NCI-H460 (cell line): ENCODE measurements at places on chromosomes 2 and 18.

DNA sequence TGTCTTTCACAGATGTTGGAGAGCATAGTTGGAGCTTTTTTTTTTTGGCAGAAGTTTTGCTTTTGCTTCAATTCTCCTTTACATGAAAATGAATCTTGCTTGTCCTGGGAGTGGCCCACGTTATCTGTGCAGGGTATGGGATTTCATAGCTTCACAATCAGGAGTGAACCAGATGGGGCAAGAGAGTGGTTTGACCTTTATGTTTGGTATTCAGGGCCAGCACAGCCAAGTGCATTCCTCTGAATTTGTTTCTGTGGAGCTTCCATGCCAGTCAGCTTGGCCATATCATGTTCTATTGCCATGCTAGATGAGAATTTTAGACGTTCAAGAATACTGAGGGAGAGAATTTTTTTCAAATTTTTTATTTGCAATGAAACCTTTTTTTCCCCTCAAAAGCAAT, 116.6 kb downstream of the PRPF40A start:
- no peak for DNase-seq

DNA sequence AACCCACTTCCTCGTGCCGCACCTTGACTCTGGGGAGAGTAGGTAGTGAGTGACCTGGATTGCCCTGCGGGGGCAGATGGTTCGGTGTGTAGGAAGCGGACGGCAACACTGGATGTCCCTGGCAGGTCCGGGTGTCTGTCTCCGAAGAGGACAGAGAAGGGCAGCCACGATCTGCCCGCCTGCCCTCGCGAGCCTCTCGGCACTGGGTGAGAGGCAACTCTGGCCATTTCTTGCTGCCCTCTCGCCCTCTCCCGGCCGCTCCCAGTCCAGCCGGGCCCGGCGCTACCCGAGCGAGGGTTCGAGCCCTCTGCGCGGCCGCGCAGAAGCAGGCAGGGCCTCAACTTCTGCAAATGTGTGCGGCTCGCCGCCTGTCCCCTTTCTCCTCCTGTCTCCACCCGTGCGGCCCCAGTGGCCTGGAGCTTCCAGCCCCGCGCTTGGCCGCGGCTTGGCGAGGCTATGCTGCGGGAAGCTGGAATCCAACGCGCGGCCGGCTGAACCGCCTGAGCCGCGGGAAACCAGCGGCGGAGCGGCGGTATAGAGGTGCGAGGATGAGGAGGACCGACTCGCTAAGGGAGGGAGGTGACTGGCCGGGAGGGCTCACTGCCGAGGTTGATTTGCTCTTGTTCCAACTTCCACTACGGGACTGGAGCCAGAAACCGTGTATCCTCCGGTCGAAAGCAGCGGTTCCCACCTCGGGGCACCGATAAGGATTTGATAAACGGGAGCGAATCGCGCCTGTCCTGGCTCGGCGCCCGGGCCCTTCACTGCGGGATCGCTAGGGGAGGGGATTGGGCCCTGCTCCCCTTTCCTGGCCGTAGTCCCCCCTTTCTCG, 1.5 kb downstream of the EPAS1 start:
- DNase-seq, result no peak

- no peak for DNase-seq
Measured at GRCh38 chr2:128717758-128718710, 399.4 kb upstream of the HS6ST1 start.

- no peak for DNase-seq
Measured at GRCh38 chr2:18795906-18796305, 206.5 kb upstream of the NT5C1B start.

- no peak for DNase-seq
Measured at GRCh38 chr18:5142859-5143258, 54.2 kb downstream of the AKAIN1 start.

- DNase-seq, result no peak
Measured at GRCh38 chr2:202592566-202592965, 42.2 kb upstream of the FAM117B start.

DNA sequence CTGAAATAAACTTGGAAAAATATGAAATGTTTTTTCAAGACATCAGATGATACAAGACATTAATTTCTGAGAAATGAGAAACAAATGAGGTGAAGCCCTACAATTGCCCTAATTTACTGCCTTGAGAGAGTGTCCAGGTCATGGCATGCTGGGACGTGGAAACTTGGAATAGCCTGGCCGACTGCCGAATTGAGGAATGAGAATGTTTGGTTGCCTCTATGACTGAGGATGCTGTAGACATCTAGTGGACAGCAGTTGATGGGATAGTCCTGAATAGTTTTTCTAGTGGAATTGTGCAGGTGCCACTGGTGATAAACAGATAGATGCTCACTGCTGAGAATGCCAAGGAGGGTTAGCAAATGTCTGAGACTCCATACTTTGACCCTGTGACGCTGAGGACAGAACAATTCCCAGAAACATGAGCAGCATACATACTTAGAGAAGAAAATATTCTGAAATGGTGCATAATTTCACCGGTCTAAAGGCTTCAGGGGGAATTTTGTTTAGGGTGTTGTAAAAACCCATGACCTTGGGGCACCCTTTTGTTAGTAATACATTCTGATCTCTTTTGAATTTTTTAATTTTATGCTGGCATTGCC, 56.5 kb upstream of the CWC22 start:
- DNase-seq, result no peak

GRCh38 chr2:40690036-40690435, 238.1 kb upstream of the SLC8A1 start:
- no peak for DNase-seq

DNA sequence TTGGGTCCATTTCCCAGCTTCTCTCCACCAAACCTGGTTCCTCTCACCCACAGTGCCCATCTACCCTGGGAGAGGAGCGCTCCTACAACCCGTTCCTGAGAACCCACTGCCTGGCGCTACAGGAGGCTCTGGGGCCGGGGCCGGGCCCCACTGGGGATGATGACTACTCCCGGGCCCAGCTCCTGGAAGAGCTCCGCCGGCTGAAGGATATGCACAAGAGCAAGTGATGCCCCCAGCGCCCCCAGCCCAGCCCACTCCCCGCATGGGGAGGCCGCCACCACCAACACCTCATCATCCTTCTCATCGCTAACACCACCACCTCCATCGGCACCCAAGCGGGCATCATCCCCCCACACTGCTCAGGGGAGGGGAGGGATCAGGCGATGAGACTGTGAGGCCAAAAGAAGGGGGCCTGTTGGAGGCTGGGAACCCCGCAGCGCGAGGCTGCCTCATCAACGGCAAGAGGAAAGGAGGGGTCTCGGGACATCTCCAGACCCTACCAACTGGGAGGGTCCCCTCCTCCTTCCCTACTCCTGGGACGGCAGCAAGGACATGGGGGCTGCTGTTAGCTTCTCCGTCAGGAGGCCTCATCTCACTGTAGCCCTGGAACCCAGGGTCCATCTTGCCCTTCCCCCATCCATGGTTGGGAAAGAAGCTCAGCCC, 11.8 kb upstream of the CATIP start:
- no peak for DNase-seq

DNA sequence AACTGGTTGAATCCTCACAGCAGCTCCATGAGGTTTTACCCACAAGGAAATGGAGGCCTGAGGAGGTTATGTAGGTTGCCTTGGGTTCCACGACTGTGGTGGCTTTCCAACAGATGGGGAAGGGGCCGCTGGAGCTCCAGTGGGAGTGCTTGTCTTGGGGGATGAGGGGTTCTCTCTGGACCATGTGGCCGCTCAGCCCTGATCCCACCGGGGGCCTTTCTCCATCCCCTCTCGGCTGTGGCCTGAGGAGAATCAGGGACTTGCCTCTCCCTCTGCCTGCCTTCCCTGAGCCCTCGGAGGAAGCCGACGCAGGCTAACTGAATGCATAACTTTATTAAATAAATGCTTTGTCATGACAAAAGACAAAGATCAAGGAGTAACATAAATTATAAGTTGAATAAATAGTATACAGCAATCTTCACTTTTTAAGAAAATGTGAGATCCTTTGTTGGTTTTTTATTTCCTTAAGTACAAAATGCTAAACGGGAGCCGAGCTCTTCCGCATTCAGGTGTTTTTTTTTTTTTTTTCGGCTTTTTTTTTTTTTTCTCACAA, 23.5 kb downstream of the IGFBP5 start:
- DNase-seq, result no peak

DNA sequence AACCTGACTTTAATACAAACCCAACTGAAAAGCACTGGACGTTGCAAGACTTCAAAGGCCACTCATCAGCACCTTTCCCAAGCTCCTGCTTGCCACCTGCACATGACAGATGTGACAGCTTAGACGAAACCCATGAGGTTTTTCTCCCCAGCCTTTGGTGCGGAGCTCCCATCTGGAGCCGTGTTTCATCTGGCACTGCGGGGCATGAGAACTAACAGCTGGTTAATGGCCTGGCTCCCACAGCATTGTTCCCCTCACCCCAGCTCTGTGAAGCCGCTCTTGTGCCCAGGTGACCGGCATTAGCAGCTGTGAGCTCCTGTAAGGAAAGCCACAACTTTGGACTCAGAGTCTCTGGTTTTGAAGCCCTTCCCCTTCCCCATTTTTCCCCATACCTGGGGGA, 50.9 kb downstream of the GALR1 start:
- no peak for DNase-seq

DNA sequence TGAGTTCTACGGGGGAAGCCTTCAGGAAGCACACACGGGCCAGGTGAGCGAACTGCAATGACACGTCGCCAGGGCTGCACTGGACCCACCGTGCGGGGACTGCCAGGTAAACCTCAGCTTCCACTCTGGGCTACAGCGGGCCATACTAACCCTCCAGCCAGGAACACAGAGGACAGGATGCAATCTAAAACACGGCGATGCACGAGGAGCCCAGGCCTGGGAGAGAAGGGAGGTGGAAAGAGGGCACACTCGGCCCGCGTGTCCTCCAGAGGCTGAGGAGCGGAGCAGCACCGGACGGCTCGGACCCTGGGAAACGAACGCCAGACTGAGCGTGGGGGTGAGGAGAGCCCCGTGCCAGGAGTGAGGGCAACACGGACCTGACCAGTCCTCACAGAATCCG, 69.3 kb downstream of the HDAC4 start:
- DNase-seq, result no peak

- no peak for DNase-seq
Measured at GRCh38 chr2:239746559-239747246, 278.4 kb downstream of the NDUFA10 start.

GRCh38 chr18:70046796-70047195, 99.1 kb upstream of the CD226 start:
- no peak for DNase-seq

DNA sequence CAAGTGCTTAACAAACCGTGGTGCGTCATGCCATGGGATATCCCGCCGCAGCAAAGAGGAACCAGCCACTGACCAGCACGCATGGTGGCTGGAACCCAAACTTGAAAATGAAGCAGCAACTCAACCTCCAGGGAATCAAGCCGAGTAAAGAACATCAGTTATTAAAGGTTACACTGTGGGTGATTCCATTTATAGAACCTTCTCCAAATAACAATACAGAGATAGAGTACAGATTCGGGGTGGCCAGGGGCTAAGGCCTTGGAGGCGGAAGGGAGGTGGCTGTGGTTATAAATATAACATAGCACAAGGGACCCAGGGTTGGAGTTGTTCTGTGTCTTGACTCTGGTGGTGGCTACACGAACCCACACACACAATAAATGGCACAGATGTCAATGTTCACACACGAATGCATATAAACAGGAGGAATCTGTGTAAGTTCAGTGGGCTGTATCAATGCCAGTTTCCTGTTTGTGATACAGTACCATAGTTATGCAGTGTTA, 123.1 kb downstream of the EIPR1 start:
- no peak for DNase-seq

GRCh38 chr18:35780937-35781336, 191.5 kb upstream of the RMP24 start:
- no peak for DNase-seq

- DNase-seq, result no peak
Measured at GRCh38 chr18:39701839-39702238, 2136.2 kb upstream of the CELF4 start.

DNA sequence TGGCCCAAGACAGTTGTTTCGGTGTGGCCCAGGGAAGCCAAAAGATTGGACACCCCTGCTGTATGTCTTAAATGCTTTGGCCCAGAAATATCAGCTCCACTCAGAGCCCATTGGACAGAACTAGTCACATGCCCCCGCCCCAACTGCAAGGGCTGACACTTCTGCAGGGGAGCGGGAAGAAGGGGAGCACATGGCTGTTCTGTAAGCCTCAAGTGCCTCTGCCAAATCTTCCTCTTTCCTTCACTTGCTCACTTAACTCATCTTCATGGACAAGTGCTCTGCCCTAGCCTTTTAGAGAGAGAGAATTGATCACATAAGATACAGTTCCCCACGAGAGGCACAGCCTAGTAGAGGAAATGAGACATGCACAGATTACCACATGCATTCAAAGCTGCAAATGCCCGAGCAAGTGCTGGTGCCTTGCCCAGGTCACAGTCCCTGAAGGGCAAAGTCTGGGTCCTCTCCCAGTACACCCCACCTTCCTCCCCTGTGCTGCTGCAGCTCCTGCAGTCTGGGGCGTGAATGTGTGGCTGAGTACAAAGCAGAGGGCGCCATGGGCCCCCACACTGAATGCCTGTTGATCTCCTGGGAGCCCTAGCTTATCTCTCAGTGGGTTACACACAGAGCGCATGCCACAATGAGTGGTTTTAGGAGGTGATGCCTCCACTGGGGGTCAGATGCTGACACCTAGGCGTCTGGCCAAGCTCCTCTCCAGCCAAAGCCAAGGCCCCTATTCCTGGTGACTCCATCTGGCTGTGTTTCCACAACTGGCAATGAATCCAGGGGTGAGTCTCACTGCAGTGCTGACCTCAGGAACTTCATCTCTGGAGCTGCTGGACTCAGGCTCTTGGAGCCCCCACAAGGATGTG, 135.3 kb downstream of the CTIF start:
- DNase-seq, result no peak

DNA sequence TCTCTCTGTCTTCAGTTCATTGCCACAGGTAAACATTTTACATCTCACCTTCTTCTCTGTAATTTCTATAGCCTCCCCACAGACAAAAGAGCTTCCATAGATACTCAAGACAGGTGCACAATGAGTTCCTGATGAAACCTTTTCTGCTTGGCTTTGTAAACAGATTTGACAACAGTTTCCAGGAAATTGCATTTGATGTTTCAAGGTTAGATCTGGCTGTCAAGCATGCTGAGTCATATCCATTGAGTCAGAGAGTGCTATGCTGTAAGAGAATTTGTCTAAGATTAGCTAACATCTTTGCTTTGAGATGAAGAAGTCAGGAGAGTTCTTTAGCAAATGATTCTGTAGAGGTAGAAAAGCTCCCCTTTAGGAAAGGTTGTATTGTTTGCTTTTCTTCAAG, 40.6 kb upstream of the MAP2 start:
- DNase-seq, result peak; percentile 80

GRCh38 chr2:60679036-60679780, 76.9 kb upstream of the PAPOLG start:
- no peak for DNase-seq

GRCh38 chr2:181741756-181742155, 61.4 kb upstream of the NEUROD1 start:
- DNase-seq, result no peak

DNA sequence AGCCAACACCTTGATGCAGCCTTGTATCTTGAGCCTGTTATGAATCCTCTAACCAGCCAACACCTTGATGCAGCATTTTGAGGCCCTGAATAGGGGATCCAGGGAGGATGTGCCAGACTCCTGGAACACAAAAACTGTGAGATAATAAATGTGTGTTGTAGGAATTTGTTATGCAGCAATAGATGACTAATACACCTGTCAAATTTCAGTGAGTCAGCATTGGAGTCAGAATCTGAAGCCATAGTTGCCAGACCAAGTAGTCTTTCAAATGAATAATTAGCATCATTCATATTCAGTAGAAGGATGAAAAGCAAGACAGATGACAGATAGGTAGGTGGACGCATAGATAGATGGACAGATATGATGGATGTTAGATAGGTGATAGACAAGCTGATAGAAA, 942.5 kb upstream of the SLC39A10 start:
- DNase-seq, result no peak

GRCh38 chr2:141889788-141890187, 241.0 kb downstream of the LRP1B start:
- no peak for DNase-seq

GRCh38 chr2:136129601-136130000, 11.7 kb upstream of the CXCR4 start:
- DNase-seq, result no peak
